ENCODE measurements at places on chromosomes 6 and 20. TPM values are rescaled to one million over a fixed set of nuclear protein-coding genes. Genes with fewer than 3 reads are reported as not detected.

Gene PCK1
- not detected for total RNA-seq

Gene FAM110A
- total RNA-seq = 2.5 TPM

Gene SULF2
- 66.4 TPM for total RNA-seq

Gene ITPA
- total RNA-seq = 26.3 TPM

Gene ZCCHC3
- 18.6 TPM for total RNA-seq

Gene ADGB
- total RNA-seq = not detected

Gene KCNK16
- total RNA-seq = not detected

Gene ANKRD66
- total RNA-seq = not detected

Gene FNDC11
- total RNA-seq = 0.94 TPM

Gene MMP24OS
- 12.0 TPM for total RNA-seq

Gene IBTK
- 38.0 TPM for total RNA-seq

Gene CDSN
- total RNA-seq = under 0.01 TPM

Gene NQO2
- total RNA-seq = 11.7 TPM

Gene CNKSR3
- 4.0 TPM for total RNA-seq

Gene LPIN3
- total RNA-seq = 2.4 TPM

Gene SGK2
- 0.09 TPM for total RNA-seq

Gene TBCC
- total RNA-seq = 29.6 TPM

Gene LY6G5C
- total RNA-seq = 1.1 TPM

Gene TBX18
- 29.8 TPM for total RNA-seq

Gene ZNF831
- not detected for total RNA-seq

Gene KIAA1586
- total RNA-seq = 13.3 TPM
